ENCODE measurements at places on chromosomes 7 and 10.
A peak's percentile ranks its signal among the peaks of the same experiment; 100 is the strongest.

DNA sequence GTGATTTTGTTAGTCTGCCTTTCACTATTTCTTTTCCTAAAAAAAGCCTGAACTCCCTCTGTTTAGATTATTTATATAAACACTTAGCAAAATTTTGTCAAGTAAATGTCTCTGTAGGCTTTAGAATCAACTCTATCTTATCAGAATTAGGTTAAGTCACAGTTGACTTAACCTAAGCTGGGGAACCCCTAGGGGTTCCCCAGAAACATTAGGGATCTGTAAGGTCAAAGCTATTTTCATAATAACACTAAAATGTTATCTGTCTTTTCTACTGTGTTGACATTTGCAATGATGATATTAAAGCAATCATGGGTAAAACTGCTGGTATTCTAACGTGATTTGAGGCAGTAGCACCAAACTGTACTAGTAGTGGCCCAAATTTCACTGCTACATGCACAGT lies 24.3 kb downstream of the DYNC1I1 start:
- DNase-seq: no peak

GRCh38 chr10:13743101-13743693 lies 156.4 kb downstream of the PRPF18 start:
- peak; percentile 50 for DNase-seq

DNA sequence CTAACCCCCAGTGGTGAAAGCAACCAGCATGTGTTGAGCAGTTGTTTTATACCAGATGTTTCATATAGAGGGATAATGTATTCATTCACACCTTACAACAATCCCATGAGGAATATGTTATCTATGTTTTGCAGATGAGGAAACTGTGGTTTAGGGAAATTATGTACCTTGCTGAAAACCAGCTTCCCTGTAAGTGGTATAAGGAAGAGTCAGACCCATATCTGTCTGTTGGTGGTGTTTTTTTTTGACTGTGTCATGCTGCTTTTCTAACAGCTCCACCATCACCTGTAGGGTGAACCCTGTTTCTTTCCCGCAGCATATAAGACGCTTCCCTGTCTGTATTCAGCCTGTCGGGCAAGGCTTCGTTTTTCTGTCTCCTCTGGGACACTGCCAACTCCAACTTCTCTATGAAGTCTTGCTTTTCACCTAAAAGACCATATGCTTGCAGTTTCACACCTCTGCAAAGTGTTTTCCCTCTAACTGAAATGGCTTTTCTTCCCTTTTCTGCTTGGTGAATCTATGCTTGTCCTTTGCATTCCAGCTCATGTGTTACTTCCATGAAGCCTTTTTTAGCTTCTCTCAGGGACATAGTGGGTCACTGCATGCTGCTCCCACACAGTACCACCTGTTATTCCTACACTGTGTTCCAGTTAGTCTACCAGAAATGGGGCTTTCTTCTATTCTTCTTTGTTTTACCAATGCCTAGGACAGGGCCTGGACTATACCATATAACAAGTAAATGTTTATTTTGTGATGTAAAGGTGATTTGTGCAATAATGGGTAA lies 92.8 kb downstream of the ST7 start:
- DNase-seq: no peak

DNA sequence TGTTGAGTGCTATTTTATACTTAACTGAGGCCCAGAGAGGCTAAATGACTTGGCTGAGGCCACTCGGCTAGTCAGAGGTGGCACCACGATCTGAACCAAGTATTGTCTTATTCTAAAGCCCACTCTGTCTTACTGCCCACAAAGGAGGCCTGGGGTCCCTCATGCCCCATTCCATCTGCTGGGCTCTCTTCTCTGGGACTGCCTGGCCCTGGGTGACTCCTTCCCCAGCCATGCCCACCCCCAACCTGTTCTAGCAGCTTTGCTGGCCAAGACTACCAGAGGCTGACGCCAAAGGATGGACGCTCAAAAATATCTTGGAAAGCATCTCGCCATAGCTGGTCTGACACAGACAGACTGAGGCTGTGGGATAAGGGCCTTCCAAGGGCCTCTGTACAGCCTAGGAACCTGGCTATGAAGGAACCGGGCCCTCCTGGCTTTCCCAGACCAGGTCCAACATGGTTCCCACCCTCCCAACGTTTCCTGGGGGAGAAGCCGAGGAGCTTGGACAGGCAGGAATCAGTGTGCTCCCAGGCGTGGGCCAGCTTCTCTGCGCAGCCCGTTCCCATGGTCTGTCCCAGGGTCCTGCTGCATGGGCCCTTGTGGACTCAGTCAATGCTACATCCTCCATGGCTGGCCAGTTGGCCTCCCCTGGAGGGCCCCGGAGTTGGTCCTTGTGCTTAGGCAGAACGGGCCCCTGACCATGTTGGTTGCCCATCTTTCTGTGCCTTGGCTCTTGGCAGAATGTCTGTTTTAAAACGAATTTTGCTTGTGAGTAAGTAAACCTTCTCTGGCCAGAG lies 11.7 kb downstream of the HSPA12A start:
- no peak for DNase-seq

DNA sequence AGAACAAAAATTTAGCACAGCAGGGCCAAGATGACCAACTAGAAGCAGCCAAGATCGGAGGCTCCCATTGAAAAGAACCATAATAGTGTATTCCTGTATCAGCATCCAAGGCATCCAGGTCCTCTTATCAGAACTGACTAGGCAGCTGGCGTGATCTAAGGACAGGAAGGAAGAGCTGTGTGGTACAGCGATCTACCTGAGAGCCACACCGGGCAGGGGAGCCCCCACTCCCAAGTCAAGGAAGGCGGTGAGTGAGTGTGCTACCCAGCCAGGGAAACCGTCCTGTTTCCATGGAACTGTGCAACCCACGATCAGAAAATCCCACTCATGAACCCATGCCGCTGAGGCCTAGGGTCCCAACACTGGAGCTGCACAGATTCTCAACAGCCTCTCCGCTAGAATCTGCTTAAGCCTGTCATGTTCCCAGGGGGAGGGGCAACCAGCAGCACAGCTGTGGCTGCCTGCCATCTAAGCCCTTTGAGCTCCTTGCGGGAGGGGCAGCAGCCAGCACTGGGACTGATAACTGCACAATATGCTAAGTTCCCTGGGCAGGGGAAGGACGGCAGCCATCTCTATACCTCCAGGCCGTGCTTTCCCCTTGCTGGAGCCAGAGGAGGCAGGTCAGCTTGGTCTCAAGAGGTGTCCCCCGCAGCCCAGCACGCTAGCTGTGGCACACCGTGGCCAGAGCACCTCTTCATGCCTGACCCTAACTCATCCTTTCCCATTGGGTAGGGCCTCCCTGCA lies 213.0 kb upstream of the SMIM30 start:
- DNase-seq: no peak

- DNase-seq: no peak
Observed at GRCh38 chr7:380139-380485, 90.1 kb downstream of the FOXL3 start.

DNA sequence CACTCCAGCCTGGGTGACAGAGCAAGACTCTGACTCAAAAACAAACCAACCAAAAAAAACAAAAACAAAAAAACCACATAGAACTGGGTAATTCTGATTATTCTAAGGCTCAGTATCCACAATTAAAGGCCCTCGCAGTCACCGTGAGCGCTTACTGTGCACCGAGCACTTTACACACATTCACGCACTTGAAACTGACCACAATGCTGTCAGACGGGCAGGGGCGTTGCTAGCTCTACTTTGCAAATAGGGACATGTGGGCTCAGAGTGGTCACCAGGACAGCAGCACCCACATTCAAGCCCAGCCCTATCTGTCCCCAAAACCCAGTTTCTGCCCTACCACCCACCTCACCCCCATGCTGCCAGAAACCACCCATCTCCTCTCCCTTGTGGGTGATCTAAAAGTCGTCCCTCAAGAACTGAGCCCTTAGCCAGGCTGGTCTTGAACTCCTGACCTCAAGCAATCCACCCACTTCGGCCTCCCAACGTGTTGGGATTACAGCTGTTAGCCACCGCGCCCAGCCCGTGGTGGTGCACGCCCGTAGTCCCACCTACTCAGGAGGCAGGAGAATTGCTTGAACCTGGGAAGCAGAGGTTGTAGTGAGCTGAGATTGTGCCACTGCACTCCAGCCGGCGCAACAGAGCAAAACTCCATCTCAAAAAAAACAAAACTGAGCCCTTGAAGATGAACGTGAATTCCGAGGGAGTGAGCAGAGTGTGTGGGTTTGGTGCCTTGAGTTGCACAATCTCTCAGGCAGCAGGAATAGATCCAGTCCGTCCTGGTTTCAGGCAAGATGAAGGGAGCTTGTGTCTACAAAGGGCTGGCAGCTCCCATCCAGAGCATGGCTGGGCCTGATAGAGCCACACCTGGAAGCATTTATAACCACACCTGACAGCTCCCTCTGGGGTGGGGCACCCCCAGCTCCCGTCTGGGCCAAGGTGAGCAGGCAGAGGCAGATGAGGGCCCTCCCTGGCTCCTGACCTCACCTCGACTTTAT lies 5.4 kb upstream of the HSPB1 start:
- DNase-seq: no peak

- DNase-seq: peak; percentile 67
Observed at GRCh38 chr10:63157845-63158624, 24.9 kb downstream of the NRBF2 start.

- DNase-seq: no peak
Observed at GRCh38 chr10:12965571-12965970, 35.9 kb downstream of the CCDC3 start.

- peak; percentile 75 for DNase-seq
Observed at GRCh38 chr10:133357285-133358161, at the start of gene FUOM. Gene FUOM (minus strand): TSS chr10:133358019. CDS start chr10:133358007, 12 bp downstream.

DNA sequence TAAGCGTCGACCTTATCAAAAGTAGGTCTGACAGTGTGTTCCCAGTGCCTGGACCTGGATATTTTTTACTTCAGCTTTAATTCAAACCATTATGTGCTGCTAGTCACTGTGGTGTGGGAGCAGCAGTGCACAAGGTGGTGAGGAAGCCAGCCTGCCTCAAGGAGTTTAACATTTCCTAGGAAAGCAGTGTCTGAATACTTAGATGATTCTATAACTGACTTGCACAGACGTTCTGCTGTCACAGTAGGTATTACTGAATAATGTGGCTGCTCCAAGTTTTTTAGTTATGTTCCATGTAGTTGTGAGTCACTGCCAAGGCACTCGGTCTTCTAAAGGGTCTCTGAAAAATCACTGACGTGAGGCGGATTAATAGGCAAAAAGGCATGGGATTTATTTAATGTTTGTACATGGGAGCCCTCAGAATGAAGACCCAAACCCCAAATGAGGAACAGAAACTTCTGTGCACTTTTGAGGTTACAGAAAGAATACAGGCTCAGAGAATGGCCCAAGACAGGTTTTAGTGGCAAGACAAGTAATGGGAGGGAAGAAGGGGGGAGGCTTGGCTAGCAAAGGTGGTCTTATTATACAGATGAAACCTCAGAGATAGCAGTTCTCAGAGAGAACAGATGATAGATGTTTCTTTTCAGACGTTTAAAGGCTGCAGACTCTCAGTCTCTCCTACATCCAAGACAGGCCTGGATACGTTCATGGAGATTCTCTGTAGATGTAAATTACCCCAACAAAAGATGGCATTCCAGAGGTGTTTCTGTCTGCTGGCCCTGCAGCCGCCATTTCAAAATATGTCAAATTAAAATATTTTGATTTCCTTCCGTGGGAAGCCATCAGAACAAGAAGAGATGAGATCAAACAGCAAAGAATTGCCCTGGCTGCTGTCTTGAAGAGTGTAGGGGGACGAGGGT lies 209.3 kb downstream of the SDK1 start:
- DNase-seq: no peak

- DNase-seq: no peak
Observed at GRCh38 chr10:12629767-12630165, 280.4 kb downstream of the CAMK1D start.
